ENCODE measurements at places on chromosomes 7 and 10. TPM values are rescaled to one million over a fixed set of nuclear protein-coding genes. Genes with fewer than 3 reads are reported as not detected.
A peak's percentile ranks its signal among the peaks of the same experiment; 100 is the strongest.

DNA sequence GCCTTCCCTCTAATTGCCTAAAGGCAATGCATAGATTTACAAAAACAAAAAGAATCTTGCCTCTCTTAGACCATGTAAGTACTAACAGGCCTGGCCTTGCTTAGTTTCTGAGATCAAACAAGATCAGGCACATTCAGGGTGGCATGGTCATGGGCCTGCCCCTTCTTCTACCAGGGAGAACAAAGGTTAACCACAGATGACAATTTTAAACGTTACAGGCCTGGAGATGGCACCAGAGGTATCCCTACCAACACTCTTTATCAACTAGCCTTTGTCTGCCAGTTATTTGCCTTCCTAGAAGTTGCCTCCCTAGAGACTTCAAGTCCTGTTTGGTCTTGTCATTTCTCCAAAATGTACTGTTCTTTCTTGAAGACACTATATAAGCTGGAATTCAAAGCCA is 252.6 kb downstream of the DOCK4 start:
- H3K4me1 ChIP-seq, result no peaks in the 10 kb centered on the region
- no peak overlapping the region for H3K4me3 ChIP-seq
- no peaks in the 10 kb centered on the region for H3K36me3 ChIP-seq
- no peaks in the 10 kb centered on the region for H3K27me3 ChIP-seq
- DNase-seq, result no peak

DNA sequence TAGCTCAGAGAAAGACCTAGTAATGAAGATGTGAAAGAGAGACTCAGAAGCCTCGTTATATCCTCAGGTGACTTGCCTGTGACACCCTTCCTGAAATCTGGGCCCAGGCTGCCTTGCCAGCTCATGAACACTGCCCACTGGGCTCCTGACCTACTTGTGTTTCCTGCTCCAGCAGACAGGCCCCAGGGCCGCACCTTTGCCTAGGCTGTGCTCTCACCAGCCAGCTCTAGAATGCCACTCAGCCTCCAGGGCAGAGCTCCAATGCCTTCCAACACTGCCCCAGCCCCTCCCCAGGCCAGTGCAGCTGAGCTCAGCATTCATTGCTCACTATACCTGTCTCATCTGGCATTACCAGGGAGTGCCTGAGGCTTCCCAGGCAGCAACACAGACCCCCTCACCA is 94.3 kb downstream of the DLG5 start:
- DNase-seq, result no peak
- H3K4me1 ChIP-seq, result peaks cover 13% of the 10 kb centered on the region
- no peak overlapping the region for H3K27ac ChIP-seq

DNA sequence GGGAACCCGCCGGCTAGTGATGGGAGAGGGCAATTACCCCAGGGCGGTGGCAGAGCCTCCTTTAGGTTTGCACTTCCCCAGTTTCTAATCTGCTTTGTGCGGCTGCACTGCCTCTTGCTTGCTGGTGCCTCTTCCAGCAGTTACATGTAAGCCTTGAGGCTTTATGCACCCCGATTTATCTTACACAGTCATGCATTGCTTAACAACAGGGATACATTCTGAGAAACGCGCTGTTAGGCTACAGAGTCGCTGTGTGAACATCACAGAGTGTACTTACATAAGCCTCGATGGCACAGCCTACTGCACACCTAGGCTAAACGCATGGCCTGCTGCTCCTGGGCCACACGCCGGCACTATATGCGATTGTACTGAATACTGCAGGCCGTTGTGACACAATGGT is 155.6 kb upstream of the MKI67 start:
- H3K27me3 ChIP-seq, result peaks cover 33% of the 10 kb centered on the region
- H3K4me1 ChIP-seq, result peaks cover 11% of the 10 kb centered on the region
- no peak overlapping the region for H3K27ac ChIP-seq

DNA sequence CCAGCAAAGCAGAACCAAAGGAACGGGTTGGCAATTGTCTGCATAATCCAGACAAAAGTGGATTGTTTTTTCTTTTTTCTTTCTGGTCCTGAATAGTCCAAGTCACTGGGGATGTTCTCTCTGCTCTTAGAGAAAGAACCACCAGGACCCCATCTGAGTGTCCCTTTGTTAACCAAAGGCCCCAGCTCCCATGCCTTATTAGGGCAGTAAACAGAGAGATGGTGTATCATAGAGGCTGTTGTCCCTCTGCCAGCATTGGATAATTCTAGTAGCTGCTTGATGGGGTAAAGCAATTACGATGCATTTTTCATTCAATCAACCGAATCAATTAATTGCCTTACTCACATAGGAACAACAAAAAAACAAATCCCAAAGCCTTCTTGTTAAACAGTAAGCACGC is 213.0 kb downstream of the BUB3 start:
- H3K4me1 ChIP-seq, result no peaks in the 10 kb centered on the region
- no peak for DNase-seq
- no peak overlapping the region for H3K4me3 ChIP-seq
- peaks cover 11% of the 10 kb centered on the region for H3K27me3 ChIP-seq
- peaks cover 6% of the 10 kb centered on the region for H3K36me3 ChIP-seq

DNA sequence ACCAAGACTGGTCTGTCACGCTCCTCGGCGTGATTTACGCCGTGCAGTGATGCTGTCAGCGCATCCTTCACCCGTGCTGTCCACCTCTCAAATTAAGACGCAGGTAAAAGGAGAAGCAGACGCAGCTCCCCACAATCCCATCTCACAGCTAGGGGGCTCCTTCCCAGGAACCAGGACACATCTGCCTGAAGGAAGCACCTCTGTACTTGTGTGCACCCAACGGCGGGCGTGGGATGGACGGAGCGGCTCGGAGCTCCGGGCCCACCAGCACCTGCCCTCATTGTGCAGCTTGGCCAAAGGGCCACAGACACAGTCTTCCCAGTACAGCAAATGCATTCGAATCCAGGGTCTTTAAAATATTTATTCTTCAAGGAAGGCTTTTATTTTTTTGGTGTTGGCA is 55.3 kb downstream of the STK32C start:
- no peak overlapping the region for H3K4me3 ChIP-seq
- DNase-seq, result no peak
- peak overlapping the region; percentile 74 for H3K27ac ChIP-seq

HOXA10 gene
- total RNA-seq, result 1.3 TPM

SPDYE3 gene
- total RNA-seq, result not detected

All from natural killer cell treated with Interleukin-12 subunit alpha and Interleukin-12 subunit beta and Interleukin-15 and Interleukin-18, amount 100 ng/mL, for 72 hours (primary cell).